ENCODE measurements at places on chromosomes 3 and 15.

DNA sequence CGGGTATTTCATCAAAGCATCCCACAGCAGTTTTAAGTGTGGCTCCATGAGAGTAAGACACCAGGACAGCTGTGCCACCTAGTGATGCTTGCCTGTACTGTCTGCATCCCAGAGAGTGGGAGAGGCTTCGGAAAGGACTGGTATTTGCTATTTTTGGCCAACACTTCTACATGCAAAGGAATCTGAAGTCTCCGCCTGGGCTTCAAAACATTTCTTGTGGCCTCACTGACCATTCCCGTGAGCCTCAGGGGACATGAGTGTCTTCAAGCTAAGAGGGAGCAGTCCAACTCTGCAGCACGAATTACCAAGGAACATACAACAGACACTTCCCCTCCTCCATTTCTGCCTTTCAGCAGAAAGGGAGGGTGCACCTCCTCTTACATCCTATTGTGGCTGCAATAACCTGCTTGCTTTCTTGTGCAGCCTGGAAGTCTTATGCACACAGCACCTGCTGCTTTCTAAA lies 177.5 kb downstream of the RORA start:
- DNase-seq, result peak; percentile 14

DNA sequence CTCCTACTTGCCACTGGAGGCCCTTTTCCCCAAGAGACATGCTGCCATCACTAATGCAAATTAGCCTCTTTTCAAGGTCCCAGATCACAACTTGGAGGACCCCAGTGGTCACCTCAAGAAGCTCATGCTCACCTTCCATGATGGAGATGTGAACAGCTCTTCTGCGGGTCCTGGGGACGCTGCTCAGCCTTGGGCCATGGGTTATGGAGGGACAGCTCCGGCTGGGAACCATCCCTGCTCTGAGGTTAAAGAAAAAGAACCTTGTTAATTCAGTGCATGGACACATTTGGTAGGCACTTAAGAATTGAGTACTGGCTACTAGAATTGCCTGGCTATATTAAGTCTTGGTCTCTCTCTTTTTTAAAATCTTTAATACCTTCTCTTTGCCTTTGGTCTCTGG lies 56.8 kb downstream of the WDR76 start:
- DNase-seq, result no peak

DNA sequence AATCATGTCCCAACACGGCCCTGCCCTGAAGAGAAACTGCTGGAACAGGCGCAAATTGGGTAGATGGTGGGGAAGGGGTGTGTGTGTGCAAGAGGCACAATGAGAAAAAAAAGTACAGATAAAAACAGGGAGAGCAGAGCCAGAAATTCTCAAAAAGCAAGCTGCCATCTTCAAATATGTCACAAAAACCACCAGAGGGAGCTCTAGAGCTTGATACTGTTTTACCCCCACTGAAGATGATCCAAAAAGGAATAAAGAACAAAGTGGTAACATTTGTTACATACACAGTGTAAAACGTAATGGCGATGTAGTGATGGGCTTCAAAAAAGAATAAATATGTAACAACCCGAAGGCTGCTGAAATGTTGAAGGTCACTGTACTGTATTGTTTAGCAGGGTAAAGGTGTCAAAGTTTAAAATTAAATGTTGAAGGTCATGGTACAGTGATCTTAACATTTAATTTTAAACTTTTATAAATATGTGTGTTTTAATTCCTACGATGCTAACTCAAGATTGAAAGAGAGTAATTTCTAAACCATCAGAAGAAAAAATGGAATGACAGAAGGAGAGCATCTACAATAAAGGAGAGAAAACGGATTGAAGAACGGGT lies 6.0 kb downstream of the SNRPA1 start:
- no peak for DNase-seq

DNA sequence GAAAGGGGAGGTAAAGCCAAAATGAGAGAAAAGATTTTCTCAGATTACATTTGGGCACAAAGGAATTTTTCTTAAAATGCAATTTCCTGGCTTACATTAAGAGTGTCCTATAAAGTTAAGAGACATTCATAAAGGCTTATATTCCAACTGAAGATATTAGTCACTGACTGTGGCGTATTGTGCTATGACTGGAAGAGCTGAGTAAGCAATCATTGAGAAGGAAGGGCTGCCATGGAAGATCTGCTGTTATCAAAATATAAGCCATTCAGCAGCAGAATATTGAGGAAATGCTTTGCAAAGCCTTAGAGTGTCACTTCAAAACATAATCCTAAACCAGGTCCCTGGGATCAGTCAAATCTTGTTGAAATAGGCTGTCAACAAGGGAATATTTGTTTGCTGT lies 593.9 kb downstream of the TUSC7 start:
- DNase-seq, result no peak

DNA sequence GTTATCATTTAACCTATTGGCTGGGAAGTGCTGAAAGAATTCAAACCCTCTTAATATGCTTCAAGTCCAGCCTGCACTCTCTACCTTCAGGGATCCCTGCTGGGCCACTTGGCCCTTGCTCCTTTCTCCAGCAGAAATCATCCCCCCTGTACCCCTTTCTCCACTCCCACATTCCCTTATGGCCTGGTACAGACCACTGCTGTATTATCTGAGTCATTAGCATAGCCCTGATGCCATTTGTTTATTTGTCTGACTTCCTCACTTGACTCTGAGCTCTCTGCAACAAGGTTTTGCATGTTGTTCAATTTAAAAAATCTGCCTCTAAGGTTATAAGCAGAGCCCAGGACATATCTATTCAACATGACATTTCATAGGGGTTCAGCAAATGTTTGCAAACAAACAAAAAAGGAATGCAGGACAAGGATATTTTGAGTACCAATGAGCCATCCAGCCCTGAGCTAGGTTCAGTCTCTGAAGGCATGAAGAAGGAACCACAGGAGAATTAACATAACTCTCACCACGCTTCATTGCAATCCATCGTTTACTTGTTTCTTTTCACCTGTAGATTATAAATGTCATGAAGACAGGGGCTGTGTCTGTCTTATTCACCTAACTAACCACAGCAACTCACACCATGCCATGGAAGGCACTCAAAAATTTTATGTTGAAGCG lies 26.6 kb upstream of the HES1 start:
- no peak for DNase-seq

- DNase-seq, result no peak
Observed at GRCh38 chr3:124839896-124840295, 47.3 kb downstream of the ITGB5 start.

DNA sequence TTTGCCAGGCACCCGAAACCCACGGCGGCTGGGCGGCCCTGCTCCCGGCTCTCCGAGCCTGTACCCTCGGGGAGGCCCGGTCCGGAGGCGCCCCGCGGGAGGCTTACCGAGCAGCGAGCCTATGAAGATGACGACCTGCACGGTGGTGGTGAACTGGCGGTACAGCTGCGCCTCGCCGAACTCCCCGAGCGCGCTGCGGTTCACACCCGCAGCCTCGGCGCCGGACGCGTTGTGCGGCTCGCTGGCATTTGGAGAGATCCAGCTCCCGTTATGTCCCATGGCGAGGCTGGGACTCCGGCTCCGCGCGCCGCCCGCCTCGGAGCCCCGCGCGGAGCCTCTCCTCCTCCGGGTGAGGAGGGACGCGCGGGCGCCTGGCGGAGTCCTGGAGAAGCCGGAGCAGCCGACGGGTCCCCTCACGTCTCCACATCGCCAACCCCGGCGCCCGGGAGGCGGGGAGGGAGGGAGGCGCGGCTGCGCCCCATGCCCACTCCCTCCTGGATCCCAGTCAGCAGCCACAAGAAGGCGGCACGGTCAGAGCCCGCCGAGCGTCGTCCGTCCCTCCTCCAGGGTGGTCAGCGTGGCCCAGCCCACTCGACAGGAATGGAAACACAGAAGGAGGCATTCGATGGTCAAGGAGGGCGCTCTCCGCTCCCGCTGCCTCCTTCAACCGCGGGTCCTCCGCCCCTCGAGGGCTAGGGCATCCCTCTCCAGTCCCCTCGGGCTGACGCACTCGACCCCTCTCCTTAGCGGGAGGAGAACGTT lies at the start of gene GPR176:
TSS of gene GPR176 (minus strand) at position 519 of the 762 bp plus-strand sequence. CDS start at position 279, 240 bp downstream.
- DNase-seq, result no peak

DNA sequence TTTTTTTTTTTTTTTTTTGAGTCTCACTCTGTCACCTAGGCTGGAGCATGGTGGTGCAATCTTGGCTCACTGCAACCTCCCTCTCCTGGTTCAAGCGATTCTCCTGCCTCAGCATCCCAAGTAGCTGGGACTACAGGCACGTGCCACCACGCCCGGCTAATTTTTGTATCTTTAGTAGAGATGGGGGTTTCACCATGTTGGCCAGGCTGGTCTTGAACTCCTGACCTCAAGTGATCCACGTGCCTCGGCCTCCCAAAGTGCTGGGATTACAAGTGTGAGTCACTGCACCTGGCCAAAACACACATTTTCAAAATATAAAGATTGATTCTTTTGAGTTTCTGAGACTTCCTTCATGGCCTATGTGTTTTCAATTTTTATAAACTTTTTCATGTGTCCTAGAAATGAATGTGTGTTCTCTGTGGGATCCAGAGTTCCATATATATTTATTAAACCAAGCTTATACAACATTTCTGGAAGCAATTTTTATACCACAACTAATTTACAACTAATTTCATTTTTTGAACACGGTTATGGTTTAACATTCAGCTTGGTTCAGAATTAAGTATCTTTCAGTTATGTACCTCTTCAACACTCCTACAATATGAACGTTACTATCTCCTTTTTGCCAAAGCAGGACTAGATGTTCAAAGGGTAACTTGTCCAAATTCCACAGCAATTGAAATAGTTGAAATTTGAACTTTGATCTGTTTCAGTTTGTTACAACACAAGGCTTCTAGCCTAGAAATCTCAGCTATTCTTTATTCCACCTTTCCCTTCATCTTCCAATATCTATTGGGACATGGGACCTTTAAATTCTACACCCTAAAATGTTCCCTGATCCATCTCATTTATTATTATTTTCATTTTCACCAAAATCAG lies 1.5 kb downstream of the ACAD11 start:
- DNase-seq, result no peak

DNA sequence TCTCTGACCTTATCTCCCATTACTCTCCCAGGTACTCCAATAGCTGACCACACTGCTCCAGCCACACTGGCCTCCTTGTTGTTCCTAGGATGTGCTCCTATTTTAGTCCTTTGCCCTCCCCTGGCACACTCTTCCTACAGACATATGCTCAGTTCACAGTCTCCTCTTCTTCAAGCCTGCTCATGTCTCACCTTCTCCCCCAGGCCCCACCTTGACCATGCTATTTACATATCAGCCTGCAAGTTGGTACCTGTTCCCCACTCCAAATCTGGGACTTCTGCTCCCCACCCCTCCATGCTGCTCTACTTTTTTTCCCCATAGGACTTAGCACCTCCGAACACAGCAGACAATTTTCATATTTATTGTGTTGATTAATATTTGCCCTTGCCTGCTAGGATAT lies 84.9 kb upstream of the BCL6 start:
- DNase-seq, result no peak

GRCh38 chr15:67119238-67119846 lies 53.9 kb downstream of the SMAD3 start:
- no peak for DNase-seq

DNA sequence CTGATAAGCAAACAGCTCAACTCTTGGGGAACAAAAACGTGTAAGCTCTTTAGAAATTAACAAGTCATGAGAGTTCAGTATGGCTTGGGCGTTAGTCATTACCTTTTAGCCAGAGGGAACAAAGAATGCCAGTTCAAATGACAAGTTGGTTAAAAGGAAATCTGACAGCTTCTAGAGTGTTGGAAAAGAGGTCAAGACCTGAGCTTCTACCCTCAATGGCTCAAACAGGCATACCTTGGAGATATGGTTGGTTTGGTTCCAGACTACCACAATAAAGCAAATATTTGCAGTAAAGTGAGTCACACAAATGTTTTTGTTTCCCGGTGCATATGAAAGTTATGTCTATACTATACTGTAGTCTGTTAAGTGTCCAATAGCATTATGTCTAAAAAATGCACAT lies 136.1 kb downstream of the CACNA1D start:
- no peak for DNase-seq

GRCh38 chr15:77470235-77470634 lies 49.5 kb downstream of the HMG20A start:
- no peak for DNase-seq

GRCh38 chr15:92524874-92525565 lies 130.6 kb downstream of the FAM174B start:
- no peak for DNase-seq

DNA sequence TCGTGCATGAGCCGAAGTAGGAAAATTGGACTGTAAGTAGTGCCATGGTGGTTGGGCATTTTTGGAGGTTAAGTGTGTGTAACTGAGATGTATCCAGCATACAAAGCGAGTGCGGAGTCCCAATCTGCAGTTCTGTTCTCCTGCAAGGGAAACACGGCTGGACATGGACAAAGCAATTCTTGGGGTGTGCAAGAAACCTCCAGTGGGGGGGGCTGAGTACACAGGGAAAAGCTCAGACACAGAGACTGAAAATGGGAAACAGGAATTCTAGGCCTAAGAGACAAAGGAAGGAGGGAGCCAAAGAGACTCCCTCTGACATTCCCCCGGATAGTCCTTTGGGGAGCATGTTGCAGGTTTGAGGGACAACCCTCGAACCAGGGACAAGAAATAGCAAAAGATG lies 83.2 kb upstream of the PLSCR4 start:
- DNase-seq, result no peak

GRCh38 chr3:43523454-43524053 lies 98.3 kb downstream of the ANO10 start:
- DNase-seq, result no peak

- DNase-seq, result no peak
Observed at GRCh38 chr3:151753846-151754245, 20.1 kb downstream of the AADACL2 start.

GRCh38 chr3:164278550-164278949 lies 799.7 kb downstream of the SI start:
- DNase-seq, result no peak

DNA sequence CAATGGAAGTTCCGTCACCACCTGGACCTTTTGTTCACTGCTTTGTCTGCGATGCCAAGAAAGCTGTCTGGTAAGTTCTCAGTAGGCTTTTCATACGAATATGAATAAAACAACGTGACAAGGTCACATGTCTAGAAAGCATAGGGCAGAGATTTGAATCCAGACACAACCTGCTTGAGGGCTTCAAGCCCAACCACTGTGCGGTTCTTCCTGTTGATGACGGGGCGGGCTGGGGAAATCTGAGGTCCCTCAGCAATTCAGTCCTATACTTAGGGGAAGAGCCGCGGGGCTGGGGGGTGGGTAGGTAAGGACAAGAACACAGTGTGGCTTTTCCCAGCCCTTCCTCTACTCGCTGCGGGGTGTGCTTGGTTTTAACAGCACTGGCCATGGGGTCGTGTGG lies 32.4 kb upstream of the SMAD3 start:
- no peak for DNase-seq

GRCh38 chr3:108311797-108312196 lies 15.4 kb downstream of the HHLA2 start:
- no peak for DNase-seq

DNA sequence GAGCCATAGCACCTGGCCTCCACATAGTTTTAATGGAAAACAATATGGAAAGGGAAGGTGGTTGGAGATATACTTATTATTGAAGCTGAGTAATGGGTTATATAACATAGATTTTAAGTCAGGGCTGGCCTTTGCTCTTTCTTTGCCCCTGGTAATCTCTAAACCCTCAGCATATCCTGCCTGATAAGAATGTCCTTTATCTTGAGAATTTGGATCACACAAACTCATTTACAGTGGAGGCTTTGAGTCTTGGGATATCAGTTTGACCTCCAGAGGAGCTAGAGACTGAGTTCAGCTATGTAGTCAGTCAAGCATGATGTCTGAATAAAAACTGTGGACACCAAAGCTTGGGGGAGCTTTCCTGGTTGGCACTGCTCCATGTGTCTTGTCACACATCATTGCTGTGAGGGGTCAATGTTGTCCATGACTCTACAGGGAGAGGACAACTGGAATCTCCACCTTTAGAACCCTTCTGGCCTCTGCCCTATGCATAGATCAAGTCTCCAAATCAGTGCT lies 9.0 kb upstream of the C3orf33 start:
- no peak for DNase-seq

Data from hippocampal formation (tissue), 2 donors.